ENCODE measurements at places on chromosomes 12 and 14. TPM values are rescaled to one million over a fixed set of nuclear protein-coding genes. Genes with fewer than 3 reads are reported as not detected.

GRCh38 chr14:50798048-50798421 is 32.9 kb downstream of the NIN start:
- no peaks in the 10 kb centered on the region for H3K36me3 ChIP-seq
- no peak for DNase-seq
- H3K4me1 ChIP-seq, result no peaks in the 10 kb centered on the region
- no peaks in the 10 kb centered on the region for H3K27me3 ChIP-seq

GRCh38 chr12:68162374-68162773 is 2.8 kb upstream of the IFNG start:
- no peaks in the 10 kb centered on the region for H3K36me3 ChIP-seq
- H3K4me1 ChIP-seq, result no peaks in the 10 kb centered on the region
- no peaks in the 10 kb centered on the region for H3K27me3 ChIP-seq
- H3K27ac ChIP-seq, result no peak overlapping the region

GRCh38 chr12:52506858-52507715 is 13.1 kb downstream of the KRT5 start:
- no peak overlapping the region for H3K27ac ChIP-seq
- no peak for DNase-seq
- H3K36me3 ChIP-seq, result no peaks in the 10 kb centered on the region
- no peak overlapping the region for H3K4me3 ChIP-seq
- H3K4me1 ChIP-seq, result no peaks in the 10 kb centered on the region
- H3K27me3 ChIP-seq, result no peaks in the 10 kb centered on the region

DNA sequence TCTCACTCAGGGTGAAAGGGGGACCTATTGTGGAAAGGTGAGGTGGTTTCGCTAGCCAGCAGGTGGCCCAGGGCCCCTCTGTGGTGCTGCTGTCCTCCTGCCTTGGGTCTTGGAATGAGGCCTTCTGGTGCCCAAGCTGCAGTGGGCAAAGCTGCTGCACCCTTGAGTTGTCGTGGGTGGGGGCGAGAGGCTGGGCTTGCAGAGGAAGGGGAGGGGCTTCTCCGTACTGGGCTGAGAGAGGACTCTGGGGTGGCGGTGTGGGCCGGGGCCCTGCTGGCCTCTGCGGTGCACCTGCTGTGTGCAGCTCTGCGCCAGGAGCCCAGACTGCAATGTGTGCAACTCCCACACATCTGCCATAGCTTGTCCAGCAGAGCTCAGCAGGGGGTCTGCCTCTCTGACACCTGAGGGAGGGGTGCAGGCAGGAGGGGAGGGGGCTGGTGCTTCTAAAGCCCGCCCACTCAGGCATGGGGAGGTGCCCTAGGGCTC is 145.8 kb downstream of the KIF26A start:
- H3K27me3 ChIP-seq, result no peaks in the 10 kb centered on the region
- peak overlapping the region; percentile 78 for H3K27ac ChIP-seq
- no peaks in the 10 kb centered on the region for H3K36me3 ChIP-seq

GRCh38 chr12:30169839-30170591 is 386.3 kb upstream of the TMTC1 start:
- DNase-seq, result no peak
- H3K27me3 ChIP-seq, result no peaks in the 10 kb centered on the region
- H3K27ac ChIP-seq, result no peak overlapping the region
- H3K4me1 ChIP-seq, result no peaks in the 10 kb centered on the region
- H3K4me3 ChIP-seq, result no peak overlapping the region
- H3K36me3 ChIP-seq, result no peaks in the 10 kb centered on the region

- no peak overlapping the region for H3K27ac ChIP-seq
- H3K36me3 ChIP-seq, result no peaks in the 10 kb centered on the region
- no peak overlapping the region for H3K4me3 ChIP-seq
- no peaks in the 10 kb centered on the region for H3K27me3 ChIP-seq
- H3K4me1 ChIP-seq, result no peaks in the 10 kb centered on the region
- DNase-seq, result no peak
These were observed 31.9 kb downstream of the VRTN start for GRCh38 chr14:74380172-74380571.

GRCh38 chr14:52360831-52361230 is 46.7 kb downstream of the PTGER2 start:
- H3K27me3 ChIP-seq, result no peaks in the 10 kb centered on the region
- no peaks in the 10 kb centered on the region for H3K36me3 ChIP-seq
- DNase-seq, result peak; percentile 65
- H3K4me3 ChIP-seq, result no peak overlapping the region
- H3K4me1 ChIP-seq, result no peaks in the 10 kb centered on the region

GRCh38 chr14:85574853-85575616 is 45.1 kb downstream of the FLRT2 start:
- H3K4me3 ChIP-seq, result no peak overlapping the region
- no peaks in the 10 kb centered on the region for H3K36me3 ChIP-seq
- H3K4me1 ChIP-seq, result no peaks in the 10 kb centered on the region
- H3K27me3 ChIP-seq, result no peaks in the 10 kb centered on the region
- no peak for DNase-seq

DNA sequence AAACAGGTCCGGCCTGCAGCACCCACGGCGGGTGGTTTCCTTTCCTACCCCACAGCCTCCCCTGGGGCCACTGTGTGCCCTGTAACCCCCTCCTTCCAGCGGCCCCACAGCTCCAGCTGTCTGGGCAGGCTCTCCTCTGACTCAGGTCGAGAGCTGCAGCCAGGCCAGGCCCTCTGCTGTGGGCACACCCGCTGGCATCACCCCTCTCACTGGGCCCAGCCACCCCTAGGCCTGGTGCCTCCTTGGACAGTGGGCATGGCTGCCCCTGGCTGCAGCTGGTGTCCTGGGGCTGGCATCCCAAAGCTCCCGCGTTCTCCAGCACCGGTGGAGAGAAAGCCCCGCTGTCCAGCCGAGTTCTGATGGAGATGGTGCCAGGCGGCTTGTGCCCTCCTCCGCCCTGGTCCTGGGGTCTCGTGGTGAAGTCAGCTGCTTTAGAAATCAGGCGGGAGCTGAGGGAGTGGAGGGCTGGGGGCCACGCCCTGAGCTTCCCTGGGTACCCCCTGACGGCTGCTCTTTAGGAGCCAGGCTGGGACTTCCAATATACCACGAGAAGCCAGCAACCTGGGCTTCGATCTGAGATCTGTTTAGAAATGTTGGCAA is 114.9 kb downstream of the KIF26A start:
- no peaks in the 10 kb centered on the region for H3K4me1 ChIP-seq
- H3K36me3 ChIP-seq, result no peaks in the 10 kb centered on the region
- no peak for DNase-seq
- H3K27ac ChIP-seq, result no peak overlapping the region
- H3K4me3 ChIP-seq, result no peak overlapping the region

The ACOT4 gene
- 3.3 TPM for total RNA-seq

GRCh38 chr12:72272091-72272661 is at the start of gene TRHDE:
Gene TRHDE, plus strand, starts transcription at chr12:72272370. Its CDS starts 274 bp downstream, at chr12:72272644.
- no peaks in the 10 kb centered on the region for H3K4me1 ChIP-seq
- DNase-seq, result peak; percentile 16
- H3K36me3 ChIP-seq, result no peaks in the 10 kb centered on the region
- peak within 1 kb of the TSS; percentile 19 for H3K4me3 ChIP-seq
- peaks cover 34% of the 10 kb centered on the region for H3K27me3 ChIP-seq

The LALBA gene
- total RNA-seq, result not detected

DNA sequence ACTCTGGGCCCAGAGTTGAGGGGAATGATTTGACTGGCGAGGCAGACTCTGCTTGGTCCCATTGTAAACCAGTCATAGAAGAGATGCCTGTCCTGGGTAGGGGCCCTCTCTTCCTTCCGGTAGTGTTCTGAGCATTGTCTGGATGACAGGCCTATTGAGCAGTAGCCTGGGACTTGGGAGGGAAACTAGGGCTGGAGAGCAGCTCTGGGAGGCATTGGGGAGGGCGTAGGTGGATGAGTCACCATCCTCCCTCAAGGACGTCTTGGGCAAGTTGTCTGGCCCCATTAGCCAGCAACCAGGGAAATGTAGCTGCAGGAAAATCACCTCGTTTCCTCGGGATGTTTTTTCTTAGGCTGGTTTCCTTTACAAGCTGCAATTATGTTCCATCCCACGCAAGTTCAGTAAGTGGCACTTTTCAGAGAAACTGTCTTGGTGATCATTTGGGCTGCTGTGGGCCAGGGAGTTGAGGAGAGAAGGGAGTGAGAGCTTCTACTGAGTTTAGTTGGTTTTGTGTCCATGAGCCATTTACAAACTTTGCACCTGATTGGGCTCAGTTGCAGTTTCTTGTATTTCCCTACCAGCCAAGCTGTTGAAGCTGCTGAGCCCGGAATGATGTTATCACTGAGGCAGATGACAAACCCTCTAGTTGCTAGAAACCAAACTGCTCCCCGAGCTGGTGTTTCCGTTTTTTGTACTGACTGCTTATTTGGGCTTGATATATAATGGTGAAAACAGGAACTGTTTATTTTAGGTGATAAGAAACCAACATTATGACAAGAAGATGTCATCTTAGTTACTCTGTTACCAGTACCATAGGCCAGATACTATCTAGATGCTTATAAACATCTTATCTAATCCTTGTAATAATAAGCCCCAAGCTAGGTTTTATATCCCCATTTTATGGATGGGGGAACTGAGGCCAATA is 147.6 kb downstream of the CHST11 start:
- DNase-seq, result peak; percentile 35
- no peak overlapping the region for H3K4me3 ChIP-seq
- H3K4me1 ChIP-seq, result no peaks in the 10 kb centered on the region
- H3K27ac ChIP-seq, result peak overlapping the region; percentile 37
- H3K36me3 ChIP-seq, result no peaks in the 10 kb centered on the region

DNA sequence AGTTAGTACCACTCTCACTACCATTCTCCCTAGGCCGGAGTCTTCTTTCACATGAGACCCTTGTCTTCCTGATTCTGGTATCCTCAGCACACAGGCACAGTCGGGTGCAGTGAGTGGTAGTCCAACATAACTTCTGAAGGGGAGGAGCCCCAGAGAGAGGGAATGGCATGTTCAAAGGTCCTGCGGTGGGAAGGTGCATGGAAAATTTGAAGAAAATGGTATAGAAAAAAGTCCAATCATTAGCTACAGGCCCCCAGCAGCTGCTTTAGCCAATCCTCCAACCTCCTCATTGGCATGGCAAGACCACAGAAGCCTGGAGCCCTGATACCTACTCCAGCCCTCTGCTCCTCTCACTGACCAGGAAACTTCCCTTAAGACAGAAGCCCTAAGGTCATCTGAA is 96.6 kb downstream of the ZFP36L1 start:
- DNase-seq, result no peak
- no peak overlapping the region for H3K4me3 ChIP-seq
- no peaks in the 10 kb centered on the region for H3K36me3 ChIP-seq

- no peaks in the 10 kb centered on the region for H3K36me3 ChIP-seq
- H3K4me3 ChIP-seq, result no peak overlapping the region
- H3K27me3 ChIP-seq, result no peaks in the 10 kb centered on the region
- peak overlapping the region; percentile 7 for H3K27ac ChIP-seq
- no peaks in the 10 kb centered on the region for H3K4me1 ChIP-seq
These were observed 8.0 kb upstream of the TEP1 start for GRCh38 chr14:20421267-20421666.

DNA sequence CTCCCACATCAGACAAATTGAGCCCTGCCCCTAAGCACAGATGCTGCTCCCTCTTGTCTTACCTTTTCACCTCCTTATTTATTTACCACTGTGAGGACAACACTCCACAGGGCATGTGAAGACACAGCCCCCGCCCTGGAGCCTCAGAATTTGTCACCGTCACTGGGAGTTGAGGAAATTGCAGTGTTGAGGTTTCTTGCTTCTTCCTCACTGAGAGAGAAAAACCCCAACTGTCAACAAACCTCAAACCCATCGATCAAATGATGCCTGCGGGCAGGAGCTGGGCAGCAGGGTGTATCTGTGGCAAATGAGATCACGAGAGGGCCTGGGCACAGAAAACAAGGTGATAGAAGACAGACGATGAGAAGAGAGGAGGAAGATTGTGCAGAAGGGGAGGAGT is 30.5 kb upstream of the PLEKHG3 start:
- DNase-seq, result no peak
- H3K36me3 ChIP-seq, result no peaks in the 10 kb centered on the region
- peaks cover 7% of the 10 kb centered on the region for H3K4me1 ChIP-seq
- H3K27ac ChIP-seq, result no peak overlapping the region
- no peak overlapping the region for H3K4me3 ChIP-seq

- H3K4me3 ChIP-seq, result no peak overlapping the region
- H3K36me3 ChIP-seq, result no peaks in the 10 kb centered on the region
- no peak overlapping the region for H3K27ac ChIP-seq
- H3K4me1 ChIP-seq, result no peaks in the 10 kb centered on the region
- peak; percentile 44 for DNase-seq
These were observed 50.6 kb downstream of the FOXA1 start for GRCh38 chr14:37544407-37544806.

The PLCZ1 gene
- total RNA-seq, result not detected

All from colonic mucosa (tissue), 4 donors.